Ovary (tissue), 10 donors: ENCODE measurements at places on chromosomes 11 and 22. TPM values are rescaled to one million over a fixed set of nuclear protein-coding genes. Genes with fewer than 3 reads are reported as not detected.

DNA sequence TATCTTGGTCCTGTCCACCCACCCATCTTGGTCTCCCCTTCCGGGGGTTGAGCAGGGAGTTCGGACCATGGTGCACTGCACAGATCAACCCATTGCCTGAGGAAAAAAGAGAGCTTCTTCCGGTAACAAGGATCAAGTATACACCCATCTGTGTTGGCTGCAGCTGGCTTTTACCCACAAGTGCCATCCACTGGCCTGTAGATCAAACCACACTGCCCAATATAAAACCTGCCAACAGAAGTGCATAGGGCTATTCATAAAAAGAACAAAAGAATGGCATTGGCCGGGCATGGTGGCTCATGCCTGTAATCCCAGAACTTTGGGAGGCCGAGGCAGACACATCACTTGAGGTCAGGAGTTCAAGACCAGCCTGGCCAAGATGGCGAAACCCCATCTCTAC lies 94.5 kb downstream of the ZC3H12C start:
- DNase-seq, result no peak

GRCh38 chr22:38751422-38752346 lies 4.1 kb downstream of the SUN2 start:
- DNase-seq, result no peak

- no peak for DNase-seq
These were observed 52.6 kb downstream of the RDX start for GRCh38 chr11:110243791-110244190.

DNA sequence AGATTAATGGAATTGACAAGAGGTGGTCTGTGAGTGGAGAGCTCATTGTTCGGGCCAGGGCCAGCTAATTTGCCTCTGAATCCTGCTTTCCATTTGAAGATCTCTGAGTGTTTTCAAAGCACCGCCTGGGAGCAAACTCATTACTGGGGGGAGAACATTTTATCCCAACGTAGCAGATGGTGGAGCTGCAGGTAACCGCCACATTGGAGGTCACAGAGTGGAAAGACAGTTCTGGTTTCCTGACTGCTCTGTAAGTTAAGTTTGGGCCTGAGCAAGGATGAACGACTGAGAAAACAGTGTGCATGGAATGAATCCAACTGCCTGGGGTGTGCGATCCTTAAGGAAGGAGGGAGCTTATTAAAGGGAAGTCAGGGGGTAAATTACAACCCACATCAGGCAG lies 30.5 kb downstream of the LMO2 start:
- DNase-seq, result no peak

DNA sequence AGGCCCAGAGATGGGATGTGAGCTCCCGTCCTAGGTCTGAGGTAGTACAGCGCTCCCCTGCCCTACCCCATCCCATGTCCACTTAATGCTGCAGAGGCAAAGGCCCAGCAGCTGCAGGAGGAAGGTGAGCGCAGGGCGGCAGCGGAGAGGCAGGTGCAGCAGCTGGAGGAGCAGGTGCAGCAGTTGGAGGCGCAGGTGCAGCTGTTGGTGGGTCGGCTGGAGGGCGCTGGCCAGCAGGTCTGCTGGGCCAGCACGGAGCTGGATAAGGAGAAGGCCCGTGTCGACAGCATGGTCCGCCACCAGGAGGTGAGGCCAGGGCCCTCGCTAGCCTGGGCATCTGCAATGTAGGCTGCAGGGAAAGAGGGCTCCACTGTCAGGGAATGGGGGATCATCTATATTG lies 15.2 kb downstream of the CCDC157 start:
- DNase-seq, result no peak

- DNase-seq, result peak; percentile 42
These were observed 189.6 kb downstream of the ADAMTS15 start for GRCh38 chr11:130638033-130638432.

- no peak for DNase-seq
These were observed 6.5 kb downstream of the OR52M1 start for GRCh38 chr11:4551346-4551979.

DNA sequence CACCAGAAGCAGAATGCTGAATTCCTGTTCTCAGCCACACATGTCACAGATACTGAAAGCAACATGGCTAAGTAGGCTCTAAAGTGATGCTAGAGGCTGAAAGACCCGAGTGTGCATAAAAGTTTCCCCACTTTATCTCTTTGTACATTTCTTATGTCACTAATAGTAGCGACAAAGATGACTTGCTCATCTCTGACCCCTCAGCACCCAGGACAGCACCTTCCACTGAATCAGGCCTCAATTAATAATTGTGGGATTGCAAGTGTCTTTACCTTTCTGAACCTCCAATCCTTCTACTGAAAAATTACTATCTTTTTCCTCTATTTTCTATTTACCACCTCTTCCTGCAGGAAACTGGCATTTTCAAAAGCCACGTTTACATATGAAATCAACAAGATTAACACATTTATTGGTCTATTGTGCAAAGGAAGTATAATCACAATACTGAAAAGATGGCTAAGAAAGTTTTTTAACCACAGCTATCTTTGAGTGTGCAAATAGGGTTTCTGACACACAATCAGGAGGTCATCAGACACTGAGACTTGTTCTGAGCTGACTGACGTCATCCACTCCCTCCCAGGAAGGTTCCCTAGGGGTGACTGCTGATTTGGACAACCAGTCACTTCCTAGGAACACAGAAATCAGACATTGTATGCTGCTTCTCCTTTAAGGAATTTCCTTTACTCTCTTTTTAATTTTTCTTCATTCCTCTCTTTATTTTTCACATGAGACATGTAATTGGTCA lies 213.9 kb upstream of the ISX start:
- DNase-seq, result no peak

The ASPHD2 gene
- total RNA-seq, result 1.4 TPM

The EFCAB6 gene
- 7.4 TPM for total RNA-seq

The ZP1 gene
- total RNA-seq, result not detected

The LTO1 gene
- total RNA-seq, result 27.9 TPM

The OR2AT4 gene
- total RNA-seq, result not detected
